ENCODE measurements at places on chromosomes 1 and 21.

DNA sequence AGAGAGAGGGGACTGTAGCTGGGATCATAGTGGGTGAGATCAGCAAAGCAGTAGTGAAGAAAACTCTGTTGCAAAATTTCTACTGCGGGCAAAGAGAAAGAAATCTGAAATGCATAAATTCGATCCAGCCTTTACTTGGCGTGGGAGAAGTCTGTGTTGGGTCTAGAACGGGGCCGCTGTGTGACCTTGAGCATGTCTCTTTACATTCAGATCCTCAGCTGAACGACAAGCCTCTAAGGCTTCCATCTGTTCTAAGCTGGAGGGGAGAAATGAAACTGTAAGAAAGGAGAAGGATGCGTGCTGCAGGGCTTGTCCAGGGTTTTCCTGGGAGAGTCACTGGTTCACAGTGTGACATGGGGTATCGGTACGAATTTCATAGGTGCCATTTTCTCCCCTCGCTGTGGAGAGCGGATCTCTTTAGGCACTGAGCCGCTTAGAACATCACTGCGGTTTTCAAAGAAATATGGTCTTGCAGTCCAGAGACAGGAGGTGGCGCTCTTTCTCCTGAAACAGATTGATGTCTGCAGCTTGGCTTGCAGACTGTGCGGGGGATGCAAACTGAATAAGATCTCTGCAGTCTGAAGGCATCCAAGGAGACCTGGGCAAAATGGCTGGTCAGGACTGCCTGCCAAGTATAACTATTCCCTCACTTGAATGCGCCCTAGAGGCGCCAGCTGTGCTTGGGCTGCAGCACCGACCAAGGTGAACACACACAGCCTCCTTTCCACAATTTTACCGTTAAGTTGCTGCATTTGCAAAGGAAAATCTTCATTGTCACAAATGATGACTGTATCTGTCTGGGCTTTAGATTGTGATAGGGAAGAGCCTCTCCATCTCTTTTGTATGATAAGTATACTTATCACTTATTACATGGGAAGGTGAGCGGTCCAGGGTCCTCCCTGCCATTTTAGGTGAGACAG, 104.1 kb downstream of the XCL2 start:
- peak; percentile 95 for DNase-seq

DNA sequence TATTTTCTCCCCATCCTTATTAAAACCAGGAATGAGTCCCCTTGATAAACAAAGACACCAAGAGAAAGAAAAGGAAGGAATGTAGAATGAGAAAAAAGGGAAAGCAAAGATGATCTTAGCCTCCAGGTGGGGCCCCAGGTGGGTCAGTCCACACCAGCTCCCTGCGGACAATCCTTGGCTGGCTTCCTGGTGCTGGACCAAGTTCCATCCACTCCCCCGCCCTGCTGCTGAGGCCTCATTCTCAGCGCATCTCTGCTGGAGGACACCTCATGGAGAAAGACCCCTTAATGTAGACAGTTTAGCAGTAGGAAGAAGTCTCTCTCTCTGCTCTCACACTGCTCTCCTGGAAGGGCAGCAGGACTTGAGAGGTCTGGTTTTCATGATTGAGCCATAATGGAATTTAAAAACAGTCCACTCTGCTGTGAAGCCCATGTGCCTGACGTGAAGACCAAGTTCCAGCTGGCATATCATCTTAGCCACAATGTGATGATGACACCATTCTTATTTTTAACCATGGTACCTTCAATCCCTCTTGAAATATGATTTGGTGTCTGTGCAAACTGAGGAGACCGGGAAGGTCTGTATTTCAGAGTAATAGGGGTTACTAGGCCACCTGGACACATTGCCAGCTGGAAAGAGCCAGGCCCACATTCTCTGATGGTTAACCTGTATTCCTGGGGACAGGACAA, 83.1 kb downstream of the WLS start:
- no peak for DNase-seq

GRCh38 chr21:19908390-19908789, 1089.8 kb upstream of the NCAM2 start:
- peak; percentile 40 for DNase-seq

DNA sequence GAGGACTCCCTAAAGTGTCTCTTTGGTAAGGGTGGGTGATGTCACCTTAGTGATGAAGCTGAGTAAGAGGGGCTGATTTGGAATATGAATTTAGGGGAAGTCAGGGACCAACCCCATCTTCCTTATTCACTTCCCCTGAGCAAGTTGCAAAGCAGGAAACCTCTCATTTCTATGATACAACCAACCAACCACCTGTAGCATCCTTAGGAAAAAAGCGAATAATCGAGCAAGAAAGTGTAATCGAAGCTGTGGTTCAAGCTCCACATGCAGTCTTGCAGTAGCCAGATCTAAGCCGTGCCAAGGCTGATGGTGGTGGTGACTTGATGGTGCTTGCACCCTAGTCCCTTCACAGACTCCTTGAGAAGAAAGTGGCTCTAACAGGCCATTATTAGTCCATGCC, 3.2 kb downstream of the TEX35 start:
- no peak for DNase-seq

DNA sequence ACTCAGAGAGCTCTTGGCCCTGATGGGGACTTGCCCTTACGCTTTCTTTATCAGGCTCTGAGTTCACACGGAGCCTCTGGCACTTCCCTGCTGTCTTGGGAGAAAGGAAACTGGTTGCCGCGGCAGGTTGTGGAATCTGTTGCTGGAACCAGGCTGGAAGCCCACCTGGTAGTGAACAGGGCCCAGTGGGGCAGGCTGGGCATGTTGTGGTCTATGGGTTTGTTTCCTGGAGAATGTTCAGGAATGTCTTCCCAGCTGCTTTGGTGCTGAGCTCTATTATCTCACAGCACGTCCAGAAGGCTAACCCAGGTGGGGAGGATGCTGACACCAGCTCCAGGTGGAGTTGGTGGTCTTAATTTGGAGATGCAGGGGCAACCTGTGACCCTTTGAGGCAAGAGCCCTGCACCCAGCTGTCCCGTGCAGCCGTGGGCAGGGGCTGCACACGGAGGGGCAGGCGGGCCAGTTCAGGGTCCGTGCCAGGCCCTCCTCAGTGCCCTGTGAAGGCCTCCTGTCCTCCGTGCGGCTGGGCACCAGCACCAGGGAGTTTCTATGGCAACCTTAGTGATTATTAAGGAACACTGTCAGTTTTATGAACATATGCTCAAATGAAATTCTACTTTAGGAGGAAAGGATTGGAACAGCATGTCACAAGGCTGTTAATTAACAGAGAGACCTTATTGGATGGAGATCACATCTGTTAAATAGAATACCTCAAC, 33.3 kb upstream of the TDRD10 start:
- no peak for DNase-seq

GRCh38 chr21:31403596-31404333, 59.7 kb upstream of the TIAM1 start:
- DNase-seq = no peak

DNA sequence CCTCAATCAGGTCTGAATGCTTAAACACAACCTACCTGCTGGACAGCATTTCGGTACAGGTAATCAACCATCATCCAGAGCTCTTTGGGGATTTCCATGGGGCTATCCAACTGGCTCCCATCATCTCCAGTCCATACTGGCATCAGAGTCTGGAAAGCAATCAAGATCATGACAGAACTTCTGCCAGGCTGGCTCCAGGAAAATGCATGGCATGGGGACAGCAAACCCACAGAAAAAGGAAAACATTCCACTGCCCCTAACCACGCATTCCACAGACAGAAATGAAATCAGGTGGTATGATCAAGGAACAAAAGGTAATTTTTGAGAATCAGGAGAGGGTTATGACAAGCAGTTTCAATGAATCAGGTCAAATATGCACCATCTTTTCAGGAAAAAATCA, 9.1 kb upstream of the MTF1 start:
- DNase-seq = no peak
